ENCODE measurements at places on chromosomes 2 and 18.

- DNase-seq = no peak
Observed at GRCh38 chr2:192854706-192855105, 660.0 kb upstream of the TMEFF2 start.

GRCh38 chr2:219552382-219553167, 8.7 kb downstream of the TMEM198 start:
- DNase-seq = peak; percentile 26

- DNase-seq = no peak
Observed at GRCh38 chr18:48441405-48441881, 32.3 kb upstream of the ZBTB7C start.

GRCh38 chr2:90077948-90078347, 1386.5 kb downstream of the RPIA start:
- DNase-seq = no peak

- no peak for DNase-seq
Observed at GRCh38 chr2:154375579-154375931, 322.9 kb upstream of the KCNJ3 start.

DNA sequence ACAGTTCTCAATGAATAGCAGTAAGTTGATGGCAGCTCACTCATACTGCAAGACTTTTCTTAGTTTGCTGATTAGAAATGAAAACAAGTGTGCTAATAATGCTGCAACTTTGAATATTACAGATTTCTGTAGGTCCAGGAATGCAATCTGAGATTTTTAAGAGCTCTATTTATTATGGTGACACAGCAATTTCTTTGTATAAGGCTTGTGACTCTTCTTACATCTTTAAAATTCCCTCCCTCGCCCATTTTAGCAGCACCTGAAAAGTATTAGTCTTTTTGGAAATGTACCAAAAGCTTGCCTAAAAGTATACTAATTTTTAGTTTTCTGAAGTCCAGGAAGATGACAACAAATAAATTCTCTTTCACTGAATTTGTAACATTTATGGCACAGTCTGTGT, 4.4 kb upstream of the HTR2B start:
- no peak for DNase-seq

DNA sequence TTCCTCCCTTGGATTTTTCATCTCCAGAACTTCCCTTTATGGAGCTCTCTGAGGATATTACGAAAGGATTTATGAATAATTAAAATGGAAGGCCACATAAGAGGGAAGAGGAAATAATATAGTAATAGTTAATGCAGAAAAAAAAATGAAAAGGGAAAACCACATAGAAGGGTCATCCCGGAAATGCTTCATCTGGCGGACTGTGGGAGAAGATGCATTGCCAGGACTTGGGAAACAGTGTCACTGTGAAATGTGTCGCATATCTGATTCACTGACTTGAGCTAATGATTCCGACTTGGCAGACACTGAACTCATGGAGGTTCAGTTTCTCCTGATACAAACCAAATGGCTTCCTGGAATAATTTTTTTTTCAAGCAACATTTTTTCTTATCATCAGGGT, 129.9 kb upstream of the RMP24 start:
- DNase-seq = no peak

- DNase-seq = no peak
Observed at GRCh38 chr18:31603315-31603714, 11.6 kb downstream of the TTR start.

GRCh38 chr2:26534098-26534864, 56.4 kb upstream of the OTOF start:
- DNase-seq = no peak

GRCh38 chr2:45696708-45697107, 45.2 kb downstream of the PRKCE start:
- no peak for DNase-seq

DNA sequence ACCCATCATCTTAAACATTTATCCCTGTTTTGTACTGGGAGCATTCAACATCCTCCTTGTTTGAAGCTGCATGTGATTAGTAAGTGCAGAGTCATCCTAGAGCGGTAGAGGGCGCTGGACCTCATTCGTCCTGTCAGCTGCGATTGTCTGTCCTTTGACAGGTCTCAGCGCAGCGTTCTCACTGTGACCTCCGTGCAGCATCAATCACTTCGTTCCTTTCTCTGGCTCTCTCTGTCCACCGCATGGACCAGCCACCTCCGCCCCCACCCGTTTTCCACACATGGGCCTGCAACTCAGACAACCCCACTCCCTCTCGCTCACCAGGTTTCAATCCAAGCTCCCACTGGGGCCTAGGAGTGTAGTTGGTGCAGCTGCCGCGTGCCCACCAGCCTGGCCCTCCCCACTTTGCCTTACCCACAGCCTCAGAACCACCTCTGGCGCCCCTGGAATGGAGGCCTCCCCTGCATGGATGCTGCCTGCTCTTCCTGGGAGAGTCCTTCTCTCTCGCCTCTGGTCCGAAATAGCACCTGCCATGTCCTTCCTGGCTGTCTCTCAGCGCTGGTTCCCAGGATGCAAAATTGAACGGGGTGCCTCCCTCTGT, 90.5 kb downstream of the NDUFA10 start:
- no peak for DNase-seq

DNA sequence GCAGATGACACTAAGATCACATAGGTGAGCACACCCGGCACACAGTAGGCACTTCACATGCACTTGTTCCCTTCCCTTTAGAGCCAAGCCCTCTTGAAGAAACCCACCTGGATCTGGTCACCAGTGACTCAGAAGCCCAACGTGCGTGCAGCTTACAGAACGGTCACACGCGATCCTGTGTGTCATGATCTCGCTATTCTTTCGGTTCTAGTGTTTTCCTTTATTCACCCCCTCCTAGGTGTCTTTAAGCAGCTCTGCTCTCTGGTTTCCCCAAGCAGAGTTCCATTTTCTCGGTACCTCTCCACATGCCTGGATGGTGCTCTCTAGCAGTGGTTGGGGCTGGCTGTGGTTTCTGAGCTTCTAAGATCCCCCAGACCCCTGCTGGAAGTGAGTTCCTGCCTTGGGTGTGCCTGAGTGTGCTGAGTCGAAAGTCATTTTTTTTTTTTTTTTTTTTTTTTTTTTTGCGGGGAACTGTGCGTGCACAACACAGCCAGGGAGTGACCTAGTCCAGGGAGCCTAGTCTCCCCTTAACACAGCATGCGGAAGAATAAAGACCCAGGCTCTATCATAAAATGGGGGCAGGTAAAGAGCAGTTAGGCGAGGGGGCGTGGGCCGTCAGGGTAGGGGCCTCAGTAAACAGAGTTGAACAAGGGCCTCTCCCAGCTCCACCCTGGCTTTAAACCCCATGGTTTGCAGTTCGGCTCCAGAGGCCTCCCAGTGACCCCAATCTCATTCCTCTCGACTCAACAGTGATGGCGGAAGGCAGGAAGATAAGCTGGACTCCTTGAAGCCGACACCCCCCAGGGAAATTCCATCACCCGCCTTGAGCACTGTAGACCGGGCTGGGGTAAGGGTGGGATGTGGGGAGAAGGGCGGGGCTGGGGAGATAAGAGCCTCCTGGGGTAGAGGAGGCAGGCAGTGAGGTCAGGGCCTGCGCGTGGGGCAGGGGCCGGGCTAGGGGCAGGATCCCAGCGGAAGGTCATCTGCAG, 29.8 kb upstream of the DNMT3A start:
- no peak for DNase-seq

GRCh38 chr2:47073641-47074040, 81.5 kb downstream of the STPG4 start:
- DNase-seq = no peak

DNA sequence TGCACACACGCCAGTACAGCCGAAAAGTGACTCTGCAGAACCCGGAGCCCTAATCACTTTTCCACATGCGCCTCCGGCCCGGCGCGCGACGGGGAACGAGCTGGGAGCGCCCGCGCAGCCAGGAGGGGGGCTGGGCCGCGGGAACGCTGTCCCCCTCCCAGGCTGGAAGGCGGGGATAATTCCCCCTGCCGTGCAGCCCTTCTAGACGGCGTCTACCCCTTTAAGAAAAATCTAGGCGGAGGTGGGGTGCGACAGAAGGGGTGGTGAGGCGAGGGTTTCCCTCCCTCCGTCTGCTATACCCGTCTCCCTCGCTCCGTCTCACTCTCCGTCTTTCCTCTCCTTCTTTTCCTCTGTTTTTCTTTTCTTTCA, 2.4 kb downstream of the CYP26B1 start:
- no peak for DNase-seq

- no peak for DNase-seq
Observed at GRCh38 chr18:23452347-23452727, 750 bp upstream of the RIOK3 start.

- no peak for DNase-seq
Observed at GRCh38 chr18:25449046-25449445, 97.1 kb upstream of the ZNF521 start.

DNA sequence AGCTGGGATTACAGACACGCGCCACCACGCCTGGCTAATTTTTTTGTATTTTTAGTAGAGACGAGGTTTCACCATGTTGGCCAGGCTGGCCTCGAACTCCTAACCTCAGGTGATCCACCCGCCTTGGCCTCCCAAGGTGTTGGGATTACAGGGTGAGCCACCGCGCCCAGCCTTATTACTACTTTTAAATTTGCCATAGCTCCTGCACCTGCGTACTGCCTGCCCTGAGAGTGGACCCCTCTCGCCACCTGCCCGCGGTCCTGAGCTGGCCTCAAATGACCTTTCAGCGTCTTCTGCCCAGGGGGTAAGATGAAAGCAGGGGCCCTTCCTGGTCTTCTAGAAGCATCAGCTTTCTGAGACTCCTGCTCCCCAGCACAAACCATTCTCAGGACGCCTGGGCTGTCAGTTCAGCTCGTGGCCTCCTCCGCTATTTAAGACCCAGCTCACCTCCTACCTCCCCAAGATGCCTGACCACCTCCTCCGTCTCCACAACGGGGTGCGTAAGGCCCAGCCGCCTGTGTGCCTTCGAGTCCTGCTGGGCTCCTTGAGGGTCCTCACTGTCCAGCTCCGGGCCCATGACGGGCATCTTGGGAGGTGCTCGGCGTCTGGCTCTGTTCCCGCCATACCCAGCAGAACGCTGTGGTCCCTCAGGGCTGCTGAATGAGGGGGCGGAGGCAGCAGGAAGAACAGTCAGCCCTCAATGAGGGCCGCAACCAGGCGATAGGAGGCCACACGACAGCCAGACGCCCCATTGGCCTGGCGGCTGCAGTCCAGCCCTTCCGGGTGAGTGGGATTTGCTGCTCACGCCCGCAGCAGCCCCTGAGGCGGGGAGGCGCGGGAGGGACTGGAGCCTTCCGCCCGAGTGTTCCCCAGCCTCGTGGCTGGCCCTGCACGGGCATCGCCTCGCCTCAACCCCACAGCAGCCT, 266.6 kb downstream of the TFCP2L1 start:
- no peak for DNase-seq

GRCh38 chr2:158154596-158154995, 52.9 kb downstream of the UPP2 start:
- no peak for DNase-seq

DNA sequence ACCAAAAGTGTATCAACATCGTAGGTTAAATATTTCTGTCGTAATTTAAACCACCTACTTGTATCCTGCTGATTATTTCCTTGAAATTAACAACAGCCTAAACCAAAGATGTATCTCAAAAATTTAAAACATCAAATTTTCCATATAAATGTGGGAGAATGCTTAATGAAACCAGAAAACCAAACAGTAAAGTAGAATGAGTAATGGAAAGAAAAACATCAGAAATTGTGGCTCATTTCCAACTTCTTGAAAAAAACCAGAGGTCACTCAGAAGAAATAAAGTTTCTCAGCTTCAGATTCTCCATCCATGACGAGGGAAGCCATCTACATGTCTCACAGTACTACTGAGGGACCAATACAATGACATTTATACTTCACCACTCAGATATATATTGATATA, 296.5 kb downstream of the NOL4 start:
- no peak for DNase-seq

DNA sequence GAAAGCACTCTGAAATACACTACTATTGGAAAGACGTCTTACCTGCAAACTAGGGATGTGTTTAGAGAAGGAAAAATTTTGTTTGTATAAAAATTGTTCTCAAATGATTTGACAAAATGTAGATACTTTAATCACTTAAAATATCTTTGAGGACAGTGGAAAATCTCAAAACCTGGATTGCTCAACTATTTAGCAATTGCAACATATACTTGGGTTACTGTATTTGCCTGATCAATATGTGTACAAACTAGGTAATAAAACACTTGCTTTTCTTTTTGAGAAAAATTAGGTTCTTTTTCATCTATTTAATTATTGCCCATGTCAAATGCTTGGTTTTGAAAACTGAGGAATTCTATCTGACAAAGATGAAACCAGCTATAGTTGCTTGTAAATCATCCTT, 60.9 kb downstream of the CPS1 start:
- DNase-seq = no peak

- DNase-seq = no peak
Observed at GRCh38 chr2:191243154-191243553, 2.0 kb upstream of the MYO1B start.

DNA sequence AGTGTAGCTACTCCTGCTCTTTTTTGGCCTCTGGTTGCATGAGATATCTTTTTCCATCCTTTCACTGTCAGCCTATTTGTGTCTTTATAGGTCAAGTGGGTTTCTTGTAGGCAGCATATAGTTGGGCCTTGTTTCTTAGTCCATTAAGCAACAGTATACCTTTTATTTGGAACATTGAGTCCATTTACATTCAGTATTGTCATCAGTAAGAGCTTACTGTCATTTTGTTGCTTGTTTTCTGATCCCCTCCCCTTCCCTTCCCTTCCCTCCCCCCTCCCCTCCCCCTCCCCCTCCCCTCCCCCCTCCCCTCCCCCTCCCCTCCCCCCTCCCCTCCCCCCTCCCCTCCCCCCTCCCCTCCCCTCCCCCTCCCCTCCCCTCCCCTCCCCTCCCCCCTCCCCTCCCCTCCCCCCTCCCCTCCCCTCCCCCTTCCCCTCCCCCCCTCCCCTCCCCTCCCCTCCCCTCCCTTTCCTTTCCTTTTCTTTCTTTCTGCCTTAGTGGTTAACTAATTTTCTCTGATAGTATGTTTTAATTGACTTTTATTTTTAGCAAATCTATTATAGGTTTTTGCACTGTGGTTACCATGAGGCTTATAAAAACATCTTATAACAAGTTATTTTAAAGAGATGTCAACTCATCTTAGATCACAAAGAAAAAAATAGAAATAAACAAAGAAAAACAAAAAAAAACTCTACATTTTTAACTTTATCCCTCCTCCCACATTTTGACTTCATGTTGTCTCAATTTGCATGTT, 13.2 kb upstream of the DCDC2C start:
- no peak for DNase-seq

- no peak for DNase-seq
Observed at GRCh38 chr2:119711352-119711751, 32.4 kb downstream of the TMEM177 start.

GRCh38 chr2:144759746-144760145, 239.8 kb upstream of the ZEB2 start:
- no peak for DNase-seq

- no peak for DNase-seq
Observed at GRCh38 chr18:11974741-11975325, 6.5 kb upstream of the IMPA2 start.

GRCh38 chr2:121408641-121409040, 122.0 kb upstream of the RNU4ATAC start:
- no peak for DNase-seq

GRCh38 chr18:25830787-25831186, 259.6 kb downstream of the SS18 start:
- no peak for DNase-seq

DNA sequence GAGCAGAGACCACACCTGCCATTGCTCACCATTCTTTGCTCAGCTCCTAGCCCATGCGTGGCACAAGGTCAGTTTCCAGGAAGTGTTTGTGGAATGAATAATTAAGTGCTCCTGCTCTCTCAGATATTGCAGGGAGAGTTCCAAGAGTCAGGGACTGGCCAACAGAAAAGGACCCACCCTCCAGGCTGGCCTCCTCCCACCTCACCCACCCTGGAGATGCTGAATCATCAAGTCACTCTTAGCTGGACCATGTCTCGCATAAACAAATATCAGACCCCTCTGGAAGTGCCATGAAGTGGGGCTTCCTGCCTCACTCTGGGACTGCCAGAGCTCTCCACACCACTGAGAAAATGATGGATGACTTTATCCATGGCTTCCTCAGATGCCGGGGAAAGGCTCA, 256.0 kb downstream of the TNS1 start:
- DNase-seq = no peak

All from esophagus squamous epithelium (tissue), 5 donors.